Activated T-helper 17 cell treated with anti-CD3 and anti-CD28 coated beads, Interleukin-2, amount 50 U/mL, for 72 hours (primary cell): ENCODE measurements at places on chromosomes 6 and 20. TPM values are rescaled to one million over a fixed set of nuclear protein-coding genes. Genes with fewer than 3 reads are reported as not detected.

ZNF292 gene
- 77.2 TPM for total RNA-seq

DNA sequence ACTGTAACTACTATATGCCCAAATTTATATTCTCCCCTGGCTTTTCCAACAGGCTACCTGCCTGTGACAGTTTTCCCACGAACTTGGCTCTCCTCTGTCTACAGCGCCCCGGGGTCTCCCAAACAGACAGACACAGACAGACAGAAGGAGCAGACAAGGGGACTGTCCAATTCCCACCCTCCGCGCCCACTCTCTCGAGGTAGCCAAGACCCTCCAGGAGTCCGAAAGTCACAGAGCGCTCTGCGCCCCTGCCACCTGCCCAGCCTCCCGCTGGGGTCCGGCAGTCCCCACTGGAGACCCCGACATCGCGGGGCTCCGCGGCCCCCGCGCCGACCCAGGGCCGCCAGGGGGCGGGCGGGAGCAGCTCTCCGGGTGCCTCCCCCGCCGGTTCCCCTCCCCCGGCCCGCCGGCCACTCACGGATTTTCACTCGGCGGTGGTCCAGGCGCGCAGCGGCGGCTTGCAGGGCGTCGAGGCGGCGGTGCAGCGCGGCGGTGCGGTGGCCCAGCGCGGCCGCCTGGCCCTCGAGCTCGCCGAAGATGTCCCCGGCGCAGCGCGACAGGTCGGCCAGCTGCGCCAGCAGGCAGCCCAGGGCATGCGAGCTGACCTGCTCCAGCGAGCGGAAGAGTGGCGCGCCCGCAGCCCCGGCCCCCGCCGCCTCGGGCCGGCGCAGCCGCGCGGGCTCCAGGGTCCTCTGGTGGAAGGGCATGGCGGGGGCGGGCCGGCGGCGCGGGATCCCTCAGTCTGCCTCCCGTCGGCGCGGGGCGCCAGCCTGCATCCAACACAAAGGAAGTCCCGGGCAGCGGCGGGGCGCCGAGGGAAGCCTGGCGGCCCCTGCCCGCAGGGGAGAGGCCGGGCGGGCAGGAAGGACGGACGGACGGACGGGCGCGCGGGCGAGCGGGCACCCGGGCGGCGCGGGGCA, 81.3 kb upstream of the CCDC28A start:
- ATAC-seq = peak; percentile 78

TMEM217 gene
- total RNA-seq = 3.5 TPM

DNA sequence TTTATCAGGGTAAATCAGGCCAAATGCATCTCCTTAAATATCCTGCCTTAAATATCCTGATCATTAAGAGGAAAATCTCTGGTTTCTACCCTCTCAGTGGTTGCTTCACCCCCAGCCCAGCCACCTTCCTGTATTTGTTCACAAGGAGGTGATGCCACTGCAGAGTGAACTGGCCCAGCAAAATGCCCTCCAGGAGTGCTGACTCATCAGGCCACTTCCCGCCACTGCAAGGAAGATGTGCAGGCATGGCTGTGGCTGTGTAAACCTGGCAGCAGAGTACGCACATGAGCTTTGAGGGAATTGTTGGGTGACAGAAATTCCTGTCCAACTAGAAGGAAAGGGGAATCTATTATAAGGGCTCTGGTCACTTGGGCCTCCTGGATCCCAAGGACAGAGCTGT, 13.8 kb downstream of the NQO2 start:
- ATAC-seq = peak; percentile 58

- ATAC-seq = no peak
Measured at GRCh38 chr6:14059791-14060436, 57.7 kb upstream of the CD83 start.

DNA sequence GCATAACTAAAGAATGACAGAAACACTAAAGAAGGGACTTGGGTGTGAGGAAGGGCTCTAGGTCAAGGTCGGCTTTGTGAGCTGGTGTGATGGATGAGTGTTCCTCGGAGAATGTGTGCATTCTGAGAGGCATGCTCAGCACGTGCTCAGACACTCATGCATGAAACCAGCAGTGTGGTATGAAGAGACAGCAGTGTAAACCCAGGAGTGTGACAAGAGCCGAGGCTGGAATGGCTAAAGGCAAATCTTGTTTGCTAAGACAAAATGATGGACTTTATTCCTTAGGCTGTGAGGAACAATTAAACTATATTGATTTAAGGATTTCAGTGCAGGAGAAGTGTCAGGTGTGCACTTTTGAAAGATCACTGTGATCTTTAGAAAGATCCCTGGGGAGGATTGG, 107.4 kb upstream of the MAP7 start:
- no peak for ATAC-seq

VGLL2 gene
- total RNA-seq = not detected

DNA sequence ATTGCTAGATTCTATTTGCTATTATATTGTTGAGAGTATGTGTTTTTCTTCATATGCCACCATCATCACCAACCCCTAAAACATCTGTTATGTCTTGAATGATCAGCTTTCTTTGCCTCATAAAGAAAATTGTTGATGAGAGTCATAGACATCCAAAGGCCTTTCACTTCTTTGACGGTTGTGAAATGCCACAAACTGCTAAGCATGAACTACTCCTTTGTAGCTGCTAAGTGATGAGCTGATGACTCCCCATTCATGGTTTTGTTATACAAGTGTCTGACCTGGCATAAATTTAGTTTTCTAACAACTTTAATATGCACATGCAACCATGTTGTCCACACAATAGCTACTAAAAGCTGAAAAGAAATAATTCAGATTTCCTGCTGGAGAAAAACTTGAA, 684 bp upstream of the MED23 start:
- ATAC-seq = peak; percentile 46

THEMIS gene
- total RNA-seq = 64.9 TPM

SGK1 gene
- 29.7 TPM for total RNA-seq

DNA sequence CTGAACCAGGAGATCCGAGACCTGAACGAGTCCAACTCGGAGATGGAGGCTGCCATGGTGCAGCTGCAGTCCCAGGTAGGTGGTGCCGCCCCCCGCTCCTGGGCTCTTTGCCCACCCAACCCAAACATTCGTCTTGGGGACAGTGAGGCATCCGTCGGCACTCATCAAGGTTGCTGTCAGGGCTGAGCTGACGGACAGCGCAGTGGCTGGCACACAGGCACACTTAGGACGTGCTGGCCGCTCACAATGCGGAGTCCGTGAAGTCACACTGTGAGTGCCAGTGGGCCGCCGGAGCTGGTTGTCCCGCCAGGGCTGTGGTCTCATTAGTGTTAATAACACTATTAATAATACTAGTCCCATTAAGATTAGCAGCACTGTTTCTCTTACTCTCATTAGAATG, 18.2 kb upstream of the PCMTD2 start:
- no peak for ATAC-seq

YWHAB gene
- total RNA-seq = 236 TPM
